Amygdala (tissue), 56 donors: ENCODE measurements at places on chromosomes 5 and 9.

- no peak for DNase-seq
Observed at GRCh38 chr5:138000102-138000723, 32.7 kb downstream of the FAM13B start.

DNA sequence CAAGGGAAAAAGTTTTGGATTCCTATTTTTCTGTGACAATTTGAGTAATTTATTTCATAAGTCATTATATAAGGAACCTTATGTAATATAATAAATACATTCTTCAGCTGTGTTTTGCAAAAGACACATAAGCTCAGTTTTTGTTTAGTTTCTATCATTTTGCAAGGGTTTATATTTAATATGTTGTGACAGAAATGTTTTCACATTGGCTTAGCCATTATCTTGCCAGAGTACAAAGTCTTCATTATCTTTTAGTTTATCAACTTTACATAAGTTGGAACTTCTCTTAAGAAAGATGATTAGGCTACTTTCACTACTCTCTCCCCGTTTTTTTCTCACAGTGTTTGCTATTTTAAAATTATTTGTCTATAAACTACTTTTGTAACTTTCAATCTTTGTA, 54.8 kb downstream of the ERCC6L2 start:
- no peak for DNase-seq

DNA sequence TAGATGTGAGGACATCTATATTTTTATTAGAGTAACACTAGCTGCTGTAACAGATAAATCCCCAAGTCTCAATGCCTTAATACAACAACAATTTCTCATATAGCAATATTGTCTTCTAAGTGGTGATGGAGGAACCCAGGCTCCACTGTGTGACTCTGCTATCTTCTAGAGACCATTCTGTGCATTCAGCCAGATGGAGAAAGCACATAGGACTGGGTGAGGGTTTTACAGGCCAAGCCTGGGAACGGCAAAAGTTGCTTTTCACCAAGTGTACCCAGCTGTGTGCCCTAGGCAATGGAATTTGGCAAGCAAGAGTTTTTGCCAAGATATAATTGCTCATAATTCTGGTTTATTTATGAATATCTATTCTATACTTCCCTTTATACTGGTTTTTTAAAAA, 11.7 kb downstream of the RBM22 start:
- no peak for DNase-seq

DNA sequence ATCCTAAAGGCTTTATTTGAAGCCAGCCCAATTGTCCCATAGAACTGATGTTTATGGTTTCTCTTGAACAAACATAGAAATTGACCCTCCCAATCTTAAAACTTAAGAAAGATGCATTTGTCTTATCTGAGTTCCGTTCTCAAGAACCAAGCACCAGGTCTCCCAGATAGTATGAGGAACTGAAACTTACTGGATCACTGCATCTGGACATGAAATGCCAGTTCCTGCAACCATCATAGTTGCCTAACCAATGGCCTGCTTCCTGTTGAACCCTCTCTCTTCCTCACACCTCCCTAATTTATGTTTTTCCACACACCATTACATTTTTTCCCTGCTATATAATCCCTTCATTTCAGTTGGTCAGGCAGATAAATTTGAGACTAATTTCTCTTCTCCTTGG, 478.9 kb downstream of the HTR1A start:
- no peak for DNase-seq

GRCh38 chr5:75461679-75462078, 49.8 kb downstream of the CERT1 start:
- DNase-seq: no peak

DNA sequence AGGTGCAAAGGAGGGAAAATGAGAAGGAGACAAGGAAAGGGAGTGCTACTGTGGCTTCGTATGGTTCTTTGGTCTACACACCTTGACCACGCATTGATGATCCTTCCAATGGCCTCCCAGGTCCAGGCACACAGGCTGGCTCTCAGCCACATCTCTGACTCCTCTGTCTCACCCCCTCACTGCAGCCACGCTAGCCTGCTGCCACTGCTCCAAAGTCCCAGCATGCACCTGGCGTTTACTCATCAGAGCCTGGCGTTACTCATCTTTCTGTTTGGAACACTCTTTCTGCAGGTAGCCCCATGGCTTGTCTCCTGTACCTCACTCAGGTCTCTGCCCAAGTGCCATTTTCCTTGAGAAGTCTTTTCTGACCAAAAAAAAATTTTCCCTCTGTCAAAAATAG, 195.5 kb downstream of the SNCAIP start:
- DNase-seq: no peak

GRCh38 chr9:107213080-107213479, 70.0 kb upstream of the RAD23B start:
- no peak for DNase-seq

DNA sequence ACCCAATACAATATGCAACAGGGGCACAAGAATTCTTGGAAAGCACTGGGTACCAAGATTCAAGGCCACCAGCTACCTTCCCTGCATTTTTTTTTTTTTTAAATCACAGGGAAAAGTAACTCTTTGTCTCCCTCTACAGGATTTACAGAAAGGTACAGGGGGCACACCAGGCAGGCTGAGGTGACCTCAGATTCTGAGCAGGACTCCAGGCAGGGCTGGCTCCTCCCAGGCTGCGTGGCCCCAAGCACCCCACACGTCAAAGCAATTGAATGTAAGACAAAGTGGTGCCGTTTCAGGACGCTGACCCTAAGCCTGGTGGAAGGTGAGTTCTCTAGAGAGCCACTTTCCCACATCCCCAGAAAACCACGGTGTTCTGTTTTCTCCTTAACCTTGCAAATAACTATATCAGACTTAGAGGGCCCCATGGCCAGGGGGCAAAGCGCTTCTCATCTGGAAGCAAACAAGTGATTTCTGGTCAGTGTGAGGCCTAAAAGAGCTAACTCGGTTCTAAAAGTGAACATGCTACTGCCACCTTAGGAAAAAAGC, 222.6 kb downstream of the ROR2 start:
- no peak for DNase-seq

GRCh38 chr5:78920604-78921003, 64.5 kb downstream of the ARSB start:
- DNase-seq: no peak

DNA sequence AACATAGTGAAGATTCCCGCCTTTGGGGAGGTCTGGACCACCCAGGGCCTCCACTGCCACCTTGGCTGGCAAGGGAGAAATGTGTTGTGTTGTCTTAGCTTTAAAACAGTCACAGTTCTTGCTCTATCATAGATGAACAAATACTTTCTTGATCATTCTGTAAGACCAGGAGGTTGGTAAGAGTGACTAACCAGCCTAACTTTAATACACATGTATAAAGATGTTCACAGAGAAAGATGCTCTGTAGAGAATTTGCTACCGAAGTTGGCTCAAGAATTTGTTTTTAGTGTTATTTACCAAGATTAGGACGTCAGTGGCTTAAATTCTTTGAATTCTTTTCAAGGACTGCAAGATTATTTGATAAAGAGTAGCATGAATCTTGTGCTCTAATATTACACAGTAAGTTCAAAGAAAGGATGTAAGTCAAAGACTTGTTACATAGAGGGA, 28.4 kb downstream of the GLRX start:
- DNase-seq: no peak

DNA sequence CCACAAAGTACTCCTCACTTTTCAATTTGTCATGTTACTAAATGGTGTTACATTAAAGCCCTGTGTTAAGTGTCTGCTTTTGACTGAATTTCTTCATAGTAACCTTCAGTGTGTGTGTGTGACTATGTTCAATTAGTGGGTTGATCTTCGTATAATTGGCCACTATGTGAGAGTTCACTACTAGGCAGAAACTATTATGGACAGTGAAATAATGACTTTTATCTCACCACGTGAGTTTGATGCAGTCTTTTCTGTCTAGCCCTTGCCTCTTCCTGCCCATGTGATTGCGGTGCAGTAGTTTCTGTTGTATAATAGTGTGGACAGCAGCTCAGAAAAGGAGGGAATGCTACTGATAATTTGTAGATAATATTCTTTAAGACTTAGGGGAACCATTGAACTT, 1.8 kb upstream of the MAML1 start:
- no peak for DNase-seq

GRCh38 chr5:154771383-154771901, 16.3 kb downstream of the LARP1 start:
- DNase-seq: no peak

- DNase-seq: no peak
Observed at GRCh38 chr9:135701067-135701958, 672 bp upstream of the KCNT1 start.

DNA sequence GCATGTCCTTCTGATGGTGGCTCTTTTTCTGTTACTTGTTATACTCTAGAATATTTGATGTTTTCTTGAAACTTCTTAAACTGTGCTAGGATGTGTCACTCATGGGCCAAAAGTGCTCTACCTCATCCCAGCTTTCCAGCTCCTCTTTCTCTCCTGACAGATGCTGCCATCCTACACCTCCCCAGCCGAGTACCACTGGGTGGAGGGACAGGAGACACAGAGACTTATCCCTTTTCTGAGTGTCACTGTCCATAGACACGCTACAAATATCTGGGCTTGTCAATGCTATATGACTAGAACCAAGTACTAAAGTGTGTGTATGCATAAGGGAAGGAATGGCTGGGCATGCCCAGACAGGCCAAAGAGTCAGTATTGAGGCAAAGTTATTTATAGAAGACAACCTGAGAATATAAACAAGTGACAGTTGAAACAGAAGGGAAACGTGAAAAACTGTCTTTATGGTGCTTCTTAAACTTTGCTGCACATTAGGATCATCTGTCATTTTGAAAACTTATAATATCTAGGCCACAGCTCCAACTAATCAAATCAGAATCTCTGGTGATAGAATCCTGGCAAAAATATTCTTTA, 188.0 kb downstream of the CARTPT start:
- DNase-seq: no peak

GRCh38 chr5:175629793-175630192, 28.1 kb upstream of the HRH2 start:
- no peak for DNase-seq

DNA sequence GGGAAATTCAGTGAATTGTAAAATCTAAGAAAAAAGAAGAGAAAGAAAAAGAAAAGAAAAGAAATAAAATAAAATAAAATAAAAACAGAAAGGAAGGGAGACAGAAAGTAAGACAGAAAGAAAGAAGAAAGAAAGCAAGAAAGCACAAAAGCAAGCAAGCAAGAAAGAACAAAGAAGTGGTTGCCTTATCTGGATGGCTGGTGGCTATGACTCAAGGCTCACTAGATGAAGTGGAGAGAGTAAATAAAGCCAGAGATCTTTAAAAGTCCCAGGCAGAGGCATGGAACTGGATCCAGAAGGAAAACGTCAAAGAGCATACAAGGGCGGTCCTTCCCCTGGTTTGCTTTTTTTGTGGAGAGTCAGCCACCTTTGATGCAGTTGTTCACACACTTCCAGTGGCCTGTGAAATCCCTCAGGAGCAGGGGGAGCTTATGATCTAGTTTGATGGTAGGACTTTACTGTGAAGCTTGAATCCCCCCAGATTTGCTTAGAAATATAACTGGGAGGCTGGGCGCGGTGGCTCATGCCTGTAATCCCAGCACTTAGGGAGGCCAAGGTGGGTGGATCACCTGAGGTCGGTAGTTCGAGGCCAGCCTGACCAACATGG, 176.7 kb upstream of the HMHB1 start:
- DNase-seq: no peak

DNA sequence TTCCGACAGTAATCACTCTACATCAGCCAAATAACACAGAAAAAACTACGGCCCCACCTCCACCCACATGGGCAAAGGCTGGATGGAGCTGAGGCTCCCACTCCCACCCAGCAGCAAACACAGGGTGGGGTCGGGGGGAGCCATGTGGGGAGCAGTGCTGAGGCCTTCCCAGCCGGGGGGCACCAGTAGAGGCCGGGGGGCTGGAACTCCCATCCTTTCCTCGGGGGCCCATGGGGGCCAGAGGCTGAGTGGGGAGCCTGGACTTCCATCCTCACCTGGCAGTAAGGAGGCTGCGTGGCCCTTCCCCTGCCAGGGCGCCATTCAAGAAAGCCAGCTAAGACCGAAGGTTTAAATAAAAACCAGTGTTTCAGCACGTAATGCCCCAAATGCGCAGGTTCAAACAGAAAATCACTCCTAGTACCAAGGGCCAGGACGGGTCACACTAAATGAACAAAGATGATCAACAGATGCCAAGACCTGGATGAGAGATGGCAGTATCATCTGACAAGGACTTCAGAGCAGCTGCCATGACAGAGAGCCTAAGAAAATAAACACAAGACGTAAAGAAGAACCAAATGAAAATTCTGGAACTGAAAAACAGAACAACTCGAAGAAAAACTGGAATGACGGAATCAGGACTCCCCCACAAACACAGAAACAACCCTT, 9.4 kb downstream of the CCDC127 start:
- DNase-seq: no peak

DNA sequence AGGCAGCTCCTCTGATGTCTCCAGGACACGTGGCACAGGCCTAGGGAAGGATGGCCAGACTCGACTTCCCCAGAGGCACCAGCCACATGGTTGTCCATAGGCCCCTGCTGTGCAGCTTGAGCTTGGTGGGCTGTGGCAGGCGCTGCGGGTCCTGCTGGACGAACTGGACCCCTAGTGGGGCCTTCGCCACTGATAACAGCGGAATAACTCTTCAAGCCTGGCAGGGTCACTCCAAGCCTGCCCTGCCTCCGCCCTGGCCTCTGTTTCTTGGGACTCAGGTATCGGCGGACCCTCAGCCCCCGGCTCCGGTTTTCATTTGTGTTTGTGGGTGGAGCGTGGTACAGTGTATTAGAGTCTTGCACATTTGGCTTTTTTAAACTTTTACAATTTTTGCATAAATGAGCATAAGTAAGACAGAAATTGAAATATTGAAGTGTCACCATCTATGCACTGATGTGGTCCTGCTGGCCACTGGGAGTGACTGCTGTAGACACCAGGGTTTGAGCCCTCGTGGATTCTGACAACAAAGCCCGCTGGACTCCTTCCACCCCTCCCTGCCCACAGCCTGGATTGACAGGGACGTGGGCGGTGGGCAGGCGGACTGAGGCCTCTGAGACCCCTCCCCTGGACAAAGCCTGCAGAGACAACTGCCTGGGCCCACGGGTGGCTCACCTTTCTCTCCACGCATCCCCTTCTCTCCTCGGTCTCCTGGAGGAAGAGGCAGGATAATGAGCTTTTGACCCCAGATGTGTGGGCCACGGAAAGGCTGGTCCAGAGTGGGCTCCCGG, 3.8 kb downstream of the FCN1 start:
- no peak for DNase-seq

- DNase-seq: no peak
Observed at GRCh38 chr5:180235077-180235476, 26.1 kb upstream of the RASGEF1C start.

- peak; percentile 34 for DNase-seq
Observed at GRCh38 chr9:136373300-136374182, at the start of gene CARD9. Gene CARD9, minus strand, starts transcription at chr9:136373669. Its CDS starts 1,591 bp downstream, at chr9:136372078.

- DNase-seq: no peak
Observed at GRCh38 chr5:68074048-68074632, 141.4 kb upstream of the PIK3R1 start.

GRCh38 chr5:66223637-66224036, 79.5 kb downstream of the SREK1 start:
- no peak for DNase-seq
